ENCODE measurements at places on chromosomes 5 and 9. TPM values are rescaled to one million over a fixed set of nuclear protein-coding genes. Genes with fewer than 3 reads are reported as not detected.
A peak's percentile ranks its signal among the peaks of the same experiment; 100 is the strongest.

Gene FOXD4
- total RNA-seq: not detected

GRCh38 chr5:115160975-115161475 lies 8.7 kb downstream of the TRIM36 start:
- H3K27me3 ChIP-seq: no peaks in the 10 kb centered on the region
- no peak overlapping the region for H3K4me3 ChIP-seq
- no peak for DNase-seq
- H3K4me1 ChIP-seq: no peaks in the 10 kb centered on the region
- no peaks in the 10 kb centered on the region for H3K36me3 ChIP-seq
- no peak overlapping the region for H3K27ac ChIP-seq

Gene KCNT1
- total RNA-seq: not detected

DNA sequence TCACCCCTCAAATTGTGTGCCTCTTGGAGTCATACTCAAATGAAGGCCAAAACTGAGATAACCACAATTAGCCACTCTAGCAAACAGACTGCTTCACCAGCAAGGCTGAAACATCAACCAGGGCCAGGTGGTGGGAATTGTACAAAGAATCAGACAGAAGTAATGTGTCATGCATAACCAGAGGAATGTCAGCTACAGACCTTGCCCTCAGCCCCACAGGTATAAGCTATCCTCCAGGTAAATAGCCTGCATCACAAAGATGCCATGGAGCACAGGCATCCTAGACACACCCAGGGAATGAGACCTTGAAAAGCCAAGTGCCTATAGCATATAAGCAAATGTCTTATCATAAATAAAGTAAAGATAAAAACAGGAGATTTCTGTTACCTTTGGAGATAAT lies 242.7 kb downstream of the CETN3 start:
- H3K4me1 ChIP-seq: peaks cover 13% of the 10 kb centered on the region
- no peaks in the 10 kb centered on the region for H3K27me3 ChIP-seq
- DNase-seq: no peak
- H3K36me3 ChIP-seq: no peaks in the 10 kb centered on the region
- no peak overlapping the region for H3K27ac ChIP-seq

DNA sequence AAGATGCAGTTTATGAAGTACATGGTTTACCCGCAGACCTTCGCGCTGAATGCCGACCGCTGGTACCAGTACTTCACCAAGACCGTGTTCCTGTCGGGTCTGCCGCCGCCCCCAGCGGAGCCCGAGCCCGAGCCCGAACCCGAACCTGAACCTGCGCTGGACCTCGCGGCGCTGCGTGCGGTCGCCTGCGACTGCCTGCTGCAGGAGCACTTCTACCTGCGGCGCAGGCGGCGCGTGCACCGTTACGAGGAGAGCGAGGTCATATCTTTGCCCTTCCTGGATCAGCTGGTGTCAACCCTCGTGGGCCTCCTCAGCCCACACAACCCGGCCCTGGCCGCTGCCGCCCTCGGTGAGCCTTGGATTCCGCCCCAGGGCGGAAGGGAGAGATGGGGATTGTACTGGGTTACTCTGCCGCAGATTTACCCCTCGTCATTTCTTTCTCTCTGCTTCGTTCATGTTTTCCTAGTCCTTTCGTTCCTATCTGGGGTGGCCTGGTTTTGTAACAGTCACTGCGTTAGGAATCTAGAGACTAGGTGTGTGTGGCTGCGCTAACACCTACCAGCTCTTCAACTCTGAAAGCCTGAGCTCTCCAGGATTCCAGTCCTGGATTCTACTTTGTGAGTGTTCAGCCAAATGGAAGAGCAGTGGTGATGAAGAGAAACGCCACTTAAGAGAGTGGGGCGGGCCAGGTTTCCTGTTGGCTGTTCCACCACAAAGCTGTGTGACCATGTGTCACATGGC lies 638 bp downstream of the MRPS30 start:
- peak overlapping the region; percentile 90 for H3K4me3 ChIP-seq
- DNase-seq: peak; percentile 59
- peak overlapping the region; percentile 86 for H3K27ac ChIP-seq
- H3K4me1 ChIP-seq: peaks cover 20% of the 10 kb centered on the region

GRCh38 chr9:121289026-121289771 lies 21.2 kb downstream of the GSN start:
- H3K27me3 ChIP-seq: no peaks in the 10 kb centered on the region
- peak overlapping the region; percentile 97 for H3K27ac ChIP-seq
- no peaks in the 10 kb centered on the region for H3K36me3 ChIP-seq
- peak; percentile 88 for DNase-seq
- no peaks in the 10 kb centered on the region for H3K4me1 ChIP-seq
- no peak overlapping the region for H3K4me3 ChIP-seq

DNA sequence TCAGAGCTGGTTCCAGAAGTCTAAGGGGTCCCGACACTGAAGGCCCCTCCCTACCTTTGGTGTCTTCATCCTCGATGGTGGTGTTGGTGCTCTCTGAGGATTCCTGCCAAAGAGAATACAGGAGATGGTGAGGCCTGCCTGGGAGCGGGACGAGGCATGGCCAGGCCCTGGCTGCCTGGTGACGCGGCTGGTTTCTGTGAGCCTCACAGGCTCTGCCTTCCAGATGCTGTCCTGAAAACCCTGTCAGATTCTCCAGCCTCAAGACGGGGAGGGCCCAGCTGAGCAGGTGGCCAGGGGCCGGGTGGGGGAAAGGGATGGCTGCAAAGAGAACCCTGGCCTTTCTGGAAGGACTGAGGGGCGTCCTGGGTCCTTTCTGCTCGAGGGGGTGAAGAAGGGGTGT lies 48.8 kb downstream of the SLC6A7 start:
- no peaks in the 10 kb centered on the region for H3K4me1 ChIP-seq
- H3K27ac ChIP-seq: no peak overlapping the region
- H3K36me3 ChIP-seq: no peaks in the 10 kb centered on the region
- DNase-seq: no peak
- no peak overlapping the region for H3K4me3 ChIP-seq

DNA sequence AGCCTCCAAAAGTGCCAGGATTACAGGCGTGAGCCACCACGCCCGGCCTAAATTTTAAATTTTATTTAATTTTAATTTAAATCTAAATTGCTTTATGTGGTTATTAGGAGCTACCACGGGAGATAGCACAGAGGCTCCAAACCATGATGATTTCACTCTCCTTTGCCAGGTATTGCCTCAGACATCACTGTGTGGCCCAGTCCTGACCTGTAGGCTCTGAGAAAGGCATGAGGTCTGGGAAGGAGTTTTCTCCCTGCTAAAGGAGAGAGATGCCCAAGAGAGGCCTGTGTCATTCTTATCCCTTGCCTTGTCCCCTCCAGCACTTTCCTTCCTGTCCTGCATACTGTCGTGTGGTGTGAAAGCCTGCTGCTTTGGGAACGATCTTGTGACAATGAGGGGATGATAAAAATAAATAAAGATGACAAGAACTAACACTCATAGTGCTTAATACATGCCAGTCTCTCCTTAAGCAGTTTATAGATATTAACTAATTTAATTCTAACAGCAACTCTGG lies 37.0 kb upstream of the BASP1 start:
- H3K4me1 ChIP-seq: no peaks in the 10 kb centered on the region
- H3K4me3 ChIP-seq: no peak overlapping the region
- no peak overlapping the region for H3K27ac ChIP-seq
- H3K36me3 ChIP-seq: no peaks in the 10 kb centered on the region
- H3K27me3 ChIP-seq: no peaks in the 10 kb centered on the region

Gene ANKRD18A
- total RNA-seq: 1.3 TPM

Gene NRG2
- total RNA-seq: 1.8 TPM

Gene FRMPD1
- total RNA-seq: 0.82 TPM

DNA sequence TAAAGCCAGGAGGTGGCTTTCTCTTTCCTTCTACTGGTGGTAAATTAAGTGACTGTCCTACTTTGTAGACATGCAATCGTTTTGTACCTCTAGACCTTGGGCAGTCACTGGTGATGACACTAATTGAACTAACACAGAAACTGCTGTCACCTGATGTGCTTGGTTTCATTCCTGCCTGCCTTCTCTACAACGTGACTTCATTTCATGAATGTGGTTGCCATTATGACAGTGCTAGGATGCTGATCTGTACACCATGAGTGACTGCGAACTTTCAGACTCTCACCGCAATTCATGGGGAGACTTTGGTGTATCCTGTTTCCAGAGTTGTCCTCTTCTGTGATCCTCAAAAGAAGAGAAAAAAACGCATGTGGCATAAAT lies 47.5 kb downstream of the UBE2QL1 start:
- H3K4me3 ChIP-seq: no peak overlapping the region
- no peak for DNase-seq
- no peaks in the 10 kb centered on the region for H3K27me3 ChIP-seq
- peaks cover 15% of the 10 kb centered on the region for H3K36me3 ChIP-seq
- H3K27ac ChIP-seq: no peak overlapping the region

All from right atrium auricular region (tissue), 2 donors.